ENCODE measurements at places on chromosomes 2 and 18. TPM values are rescaled to one million over a fixed set of nuclear protein-coding genes. Genes with fewer than 3 reads are reported as not detected.

GRCh38 chr2:24183366-24184069 lies 8.7 kb downstream of the FAM228A start:
- no peak for DNase-seq
- no peak overlapping the region for H3K4me3 ChIP-seq
- no peaks in the 10 kb centered on the region for H3K27me3 ChIP-seq

DNA sequence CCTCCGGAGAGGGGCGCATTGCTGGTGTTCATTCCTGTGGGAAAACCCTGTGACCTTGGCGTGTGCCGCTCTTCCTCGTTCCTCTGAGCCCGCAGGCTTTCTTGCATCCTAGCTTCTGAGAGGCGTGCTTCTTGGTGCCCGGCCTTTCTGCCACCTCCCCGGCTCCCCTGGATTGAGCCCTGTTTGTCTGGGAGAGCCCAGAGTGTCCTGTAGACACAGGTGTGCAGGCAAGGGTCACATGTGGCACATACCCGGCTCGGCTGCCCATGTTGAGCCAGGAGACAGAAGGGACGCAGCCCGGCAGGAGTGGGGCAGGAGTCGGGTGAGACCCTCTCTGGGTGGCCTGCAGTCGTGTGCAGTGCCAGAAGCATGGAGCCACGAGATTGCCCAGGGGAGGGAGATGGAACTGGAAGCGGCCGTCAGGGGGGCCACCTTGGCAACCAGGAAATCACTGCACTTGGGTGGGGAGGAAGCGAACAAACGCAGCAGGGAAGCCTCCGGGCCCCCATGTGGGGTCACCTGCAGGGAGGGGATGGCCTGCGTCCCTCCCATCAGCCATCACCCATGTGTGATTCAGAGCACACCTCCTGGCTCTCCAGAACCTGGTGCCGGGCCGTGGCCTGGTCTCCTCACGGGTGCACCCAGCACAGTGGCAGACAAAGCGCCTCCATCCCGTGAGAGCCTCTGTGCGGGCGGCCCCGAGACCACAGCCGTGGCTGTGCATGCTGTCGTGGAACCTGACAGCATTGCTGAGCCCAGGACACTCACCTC lies 92.9 kb downstream of the SH3BP4 start:
- no peak for DNase-seq
- H3K27me3 ChIP-seq = no peaks in the 10 kb centered on the region
- H3K4me1 ChIP-seq = no peaks in the 10 kb centered on the region
- no peak overlapping the region for H3K4me3 ChIP-seq
- H3K27ac ChIP-seq = no peak overlapping the region
- H3K36me3 ChIP-seq = no peaks in the 10 kb centered on the region

DNA sequence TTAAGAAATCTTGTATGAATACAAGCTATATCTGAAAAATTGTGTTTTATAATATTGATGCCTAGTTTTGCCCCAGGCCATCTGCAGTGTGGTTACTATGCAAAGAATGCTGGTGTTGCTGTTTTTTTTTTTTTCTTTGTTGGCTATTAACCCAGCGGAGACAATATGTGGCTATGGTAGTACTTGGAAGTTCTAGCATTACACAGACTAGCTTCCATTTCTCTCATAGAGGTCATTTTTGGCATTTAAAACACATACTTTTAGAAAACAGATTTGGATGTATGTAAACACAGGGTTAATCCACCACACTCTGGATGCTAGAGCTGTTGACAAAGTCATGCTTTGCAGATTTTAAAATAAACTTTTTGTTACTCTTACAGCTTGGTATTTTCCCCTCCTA lies 209.8 kb downstream of the NEDD4L start:
- H3K27me3 ChIP-seq = no peaks in the 10 kb centered on the region
- no peak for DNase-seq
- H3K4me1 ChIP-seq = no peaks in the 10 kb centered on the region
- no peak overlapping the region for H3K4me3 ChIP-seq
- no peak overlapping the region for H3K27ac ChIP-seq

- no peaks in the 10 kb centered on the region for H3K36me3 ChIP-seq
- DNase-seq = no peak
- H3K27ac ChIP-seq = no peak overlapping the region
- H3K4me3 ChIP-seq = no peak overlapping the region
Measured at GRCh38 chr2:141515931-141516330, 614.9 kb downstream of the LRP1B start.

GRCh38 chr2:205776720-205777119 lies 94.4 kb downstream of the NRP2 start:
- H3K4me3 ChIP-seq = no peak overlapping the region
- no peaks in the 10 kb centered on the region for H3K27me3 ChIP-seq

- H3K4me3 ChIP-seq = no peak overlapping the region
- H3K27ac ChIP-seq = no peak overlapping the region
- peaks cover 6% of the 10 kb centered on the region for H3K4me1 ChIP-seq
- no peak for DNase-seq
- H3K36me3 ChIP-seq = no peaks in the 10 kb centered on the region
- no peaks in the 10 kb centered on the region for H3K27me3 ChIP-seq
Measured at GRCh38 chr2:161982548-161983330, 91.3 kb downstream of the DPP4 start.

- H3K4me3 ChIP-seq = no peak overlapping the region
- H3K27ac ChIP-seq = no peak overlapping the region
- no peak for DNase-seq
- no peaks in the 10 kb centered on the region for H3K36me3 ChIP-seq
- no peaks in the 10 kb centered on the region for H3K4me1 ChIP-seq
Measured at GRCh38 chr2:18159896-18160295, 281.4 kb downstream of the KCNS3 start.

The PELI1 gene
- 4.7 TPM for polyA plus RNA-seq

The GALM gene
- polyA plus RNA-seq = 51.4 TPM

The SMYD1 gene
- polyA plus RNA-seq = not detected
